Stimulated activated CD8-positive, alpha-beta memory T cell treated with anti-CD3 and anti-CD28 coated beads, Interleukin-7, amount 100 ng/mL, for 1 hour (primary cell): ENCODE measurements at places on chromosomes 5 and 9.

GRCh38 chr5:143752165-143752850 is 59.7 kb upstream of the HMHB1 start:
- no peak for DNase-seq

GRCh38 chr5:176536132-176536901 is 885 bp downstream of the RNF44 start:
- DNase-seq = peak; percentile 69

GRCh38 chr5:3602785-3603502 is 7.3 kb downstream of the IRX1 start:
- no peak for DNase-seq

- DNase-seq = no peak
Measured at GRCh38 chr5:71757590-71758543, 38.8 kb downstream of the CARTPT start.

DNA sequence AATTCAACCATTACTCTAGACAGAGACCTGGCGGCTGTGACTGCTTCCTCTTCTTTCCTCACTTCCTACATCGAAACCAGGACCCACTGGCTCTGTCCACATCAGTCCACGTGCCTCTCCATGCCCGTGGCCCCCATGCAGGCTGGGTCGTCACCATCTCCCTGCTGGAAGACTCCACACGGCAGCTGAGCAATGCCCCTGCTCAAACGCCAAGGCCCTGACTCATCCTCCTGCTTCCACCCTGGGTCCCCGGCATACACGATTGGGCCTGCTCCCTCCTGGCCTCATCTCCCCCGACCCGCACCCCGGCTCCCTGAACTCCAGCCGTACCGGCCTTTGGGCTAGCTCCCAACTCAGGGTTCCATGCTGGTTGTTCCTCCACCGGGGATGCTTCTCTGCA is 67.2 kb upstream of the IER5L start:
- no peak for DNase-seq

DNA sequence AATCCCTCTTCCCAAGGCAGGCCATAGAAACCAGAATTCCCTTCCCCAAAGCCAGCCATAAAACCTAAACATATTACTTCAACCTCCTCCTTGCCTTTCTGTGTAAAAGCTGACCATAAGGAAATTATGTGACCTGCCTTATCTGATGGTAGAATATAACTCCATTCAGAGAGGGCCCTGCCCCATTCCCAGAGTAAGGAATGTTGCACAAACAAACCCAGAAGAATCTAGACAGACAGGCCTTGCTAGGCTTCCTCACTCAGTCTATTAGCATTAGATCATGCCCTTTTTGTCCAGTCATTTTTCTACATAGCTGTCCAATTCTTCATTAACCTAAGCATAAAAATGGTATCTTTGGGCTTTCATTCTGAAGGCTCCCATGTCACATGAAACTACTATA is 17.8 kb upstream of the IFNB1 start:
- DNase-seq = no peak

DNA sequence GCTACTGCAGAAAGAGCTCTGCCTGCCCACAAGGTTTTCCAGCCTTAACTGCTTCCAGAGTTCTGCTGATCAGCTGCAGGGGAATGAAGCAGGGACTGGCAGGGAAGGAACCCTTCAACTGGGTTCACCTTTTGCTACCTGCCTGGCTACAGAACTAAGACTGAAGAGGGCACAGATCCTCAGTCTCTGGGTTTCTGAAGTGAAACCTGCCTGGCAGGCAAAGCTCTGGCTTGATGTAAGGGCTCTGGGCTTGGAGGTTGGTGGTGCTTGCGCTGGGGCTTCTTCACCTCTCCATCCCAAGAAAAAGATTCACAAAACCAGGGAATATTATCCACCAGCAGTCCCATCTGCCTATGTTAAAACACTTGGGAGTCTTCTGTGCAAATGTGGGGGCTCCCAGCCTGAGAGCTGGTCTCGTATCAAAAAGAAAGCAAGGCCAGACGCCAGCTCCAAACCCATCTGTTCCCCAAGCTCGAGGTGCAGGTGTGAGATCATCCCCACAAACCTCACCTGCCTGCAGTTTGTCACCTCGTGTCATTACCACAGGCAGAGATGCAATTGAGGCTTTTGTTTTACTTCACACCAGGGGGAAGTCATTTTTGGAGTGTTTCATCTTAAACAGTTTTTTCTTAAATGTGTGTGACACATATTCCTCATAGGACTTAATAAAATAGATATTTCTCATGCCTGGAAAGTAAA is 58.3 kb downstream of the BNC2 start:
- no peak for DNase-seq

DNA sequence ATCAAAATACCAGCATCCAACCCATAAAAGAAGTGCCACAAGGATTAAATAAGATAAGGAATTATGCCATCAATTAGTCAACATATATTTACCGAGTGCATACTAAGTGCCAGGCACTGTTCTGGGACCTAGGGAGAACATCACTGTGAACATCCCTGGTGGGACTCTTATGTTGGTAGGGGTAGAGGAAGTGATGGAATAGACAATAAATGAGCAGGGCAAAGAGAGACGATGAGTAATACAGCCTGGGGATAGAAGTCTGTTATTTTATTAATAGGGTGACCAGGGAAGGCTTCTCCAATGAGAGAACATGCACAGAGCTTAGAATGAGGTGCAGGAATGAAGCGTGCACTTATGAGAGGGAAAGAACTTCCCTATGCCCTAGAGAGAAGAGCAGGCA is 47.4 kb upstream of the VLDLR start:
- DNase-seq = no peak

GRCh38 chr9:130820135-130820738 is 14.8 kb upstream of the ABL1 start:
- DNase-seq = no peak
